Stomach (tissue), 19 donors: ENCODE measurements at places on chromosomes 2 and 18.

DNA sequence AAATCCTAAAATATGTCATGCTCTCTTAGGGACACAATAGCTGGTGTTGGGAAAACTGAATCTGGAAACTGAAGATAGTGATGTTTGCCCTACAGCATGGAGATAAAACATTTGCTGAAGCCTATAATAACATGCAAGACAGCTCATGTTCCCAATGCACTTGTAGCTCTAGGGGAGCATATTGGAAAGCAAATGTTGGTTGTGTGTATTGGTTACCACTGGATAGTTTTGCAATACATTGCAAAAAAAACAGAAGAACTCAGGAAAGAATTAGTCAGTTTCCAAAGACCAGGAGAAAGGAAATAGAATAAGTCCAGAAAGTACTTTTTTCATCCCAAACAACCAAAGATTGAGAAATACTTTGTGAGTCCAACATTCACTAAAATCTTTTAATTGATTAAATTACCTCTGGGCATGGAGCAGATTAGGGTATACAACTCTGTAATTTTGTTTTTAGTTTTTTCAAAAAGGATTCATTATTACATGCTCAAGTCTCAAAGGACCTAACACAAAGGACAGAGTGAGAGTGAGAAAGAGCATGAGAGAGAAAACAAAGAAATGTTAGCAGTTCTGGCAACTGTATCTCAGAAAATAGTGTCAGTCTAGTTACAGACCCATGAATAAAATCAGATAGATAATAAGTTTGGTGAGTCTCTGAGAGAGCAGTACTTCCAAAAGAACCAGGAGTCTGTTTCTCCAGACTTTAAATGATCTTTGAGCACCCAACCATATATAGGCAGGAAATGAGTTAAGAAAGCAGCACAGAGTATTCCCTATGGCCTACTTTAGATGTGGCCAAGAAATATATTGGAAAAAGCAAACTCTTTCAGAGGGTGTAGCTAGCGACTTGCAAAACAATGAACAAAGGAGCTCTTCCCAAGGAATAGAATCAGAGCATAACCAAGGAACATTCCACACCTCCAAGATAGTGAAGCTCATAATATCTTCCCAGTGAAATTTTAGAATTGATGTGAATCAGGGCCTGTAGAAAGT lies 36.6 kb upstream of the COL3A1 start:
- no peaks in the 10 kb centered on the region for H3K27me3 ChIP-seq
- DNase-seq, result no peak
- no peaks in the 10 kb centered on the region for H3K36me3 ChIP-seq

- no peak overlapping the region for H3K27ac ChIP-seq
- no peak overlapping the region for H3K4me3 ChIP-seq
- no peaks in the 10 kb centered on the region for H3K36me3 ChIP-seq
- DNase-seq, result no peak
- H3K4me1 ChIP-seq, result no peaks in the 10 kb centered on the region
Observed at GRCh38 chr18:49690312-49690711, 123.0 kb downstream of the ACAA2 start.

GRCh38 chr2:190410166-190410565 lies 2.0 kb downstream of the MFSD6 start:
- H3K36me3 ChIP-seq, result no peaks in the 10 kb centered on the region
- no peak overlapping the region for H3K4me3 ChIP-seq
- DNase-seq, result no peak

- no peaks in the 10 kb centered on the region for H3K27me3 ChIP-seq
- no peak for DNase-seq
- H3K4me3 ChIP-seq, result no peak overlapping the region
- H3K36me3 ChIP-seq, result no peaks in the 10 kb centered on the region
- no peaks in the 10 kb centered on the region for H3K4me1 ChIP-seq
Observed at GRCh38 chr2:44275927-44276303, 635 bp downstream of the SLC3A1 start.

GRCh38 chr2:86035376-86035882 lies 70.3 kb downstream of the POLR1A start:
- no peak for DNase-seq
- H3K27me3 ChIP-seq, result no peaks in the 10 kb centered on the region
- H3K4me3 ChIP-seq, result no peak overlapping the region
- peak overlapping the region; percentile 70 for H3K27ac ChIP-seq

- DNase-seq, result no peak
- no peaks in the 10 kb centered on the region for H3K4me1 ChIP-seq
- H3K27ac ChIP-seq, result no peak overlapping the region
- H3K36me3 ChIP-seq, result peaks cover 97% of the 10 kb centered on the region
- no peak overlapping the region for H3K4me3 ChIP-seq
Observed at GRCh38 chr2:203446071-203446481, 89.0 kb downstream of the RAPH1 start.

GRCh38 chr2:216560838-216561270 lies 62.2 kb downstream of the RPL37A start:
- DNase-seq, result peak; percentile 80
- H3K27me3 ChIP-seq, result no peaks in the 10 kb centered on the region
- no peaks in the 10 kb centered on the region for H3K4me1 ChIP-seq
- H3K4me3 ChIP-seq, result no peak overlapping the region
- H3K27ac ChIP-seq, result no peak overlapping the region

DNA sequence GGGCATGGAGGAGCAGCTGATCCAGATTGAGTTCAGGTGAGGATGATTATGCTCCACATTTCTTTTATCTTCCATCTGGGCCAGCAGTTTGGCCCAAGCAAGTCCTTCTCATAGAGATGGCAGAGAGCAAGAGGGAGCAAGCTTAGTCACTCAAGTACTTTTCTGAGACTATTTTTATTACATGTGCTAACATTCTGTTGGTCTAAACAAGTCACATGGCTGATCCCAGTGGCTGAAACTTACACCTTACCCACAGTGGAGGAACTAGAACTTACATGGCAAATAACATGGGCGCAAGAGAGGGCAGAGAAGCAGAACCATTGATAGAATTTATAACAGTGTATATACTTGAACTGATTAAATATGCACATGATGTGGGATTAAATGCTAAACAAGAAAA lies 105.7 kb downstream of the KYNU start:
- H3K4me3 ChIP-seq, result no peak overlapping the region
- no peaks in the 10 kb centered on the region for H3K36me3 ChIP-seq
- no peaks in the 10 kb centered on the region for H3K27me3 ChIP-seq
- no peak overlapping the region for H3K27ac ChIP-seq

GRCh38 chr2:222919841-222920526 lies 59.1 kb downstream of the ACSL3 start:
- no peak for DNase-seq
- peaks cover 30% of the 10 kb centered on the region for H3K36me3 ChIP-seq
- no peak overlapping the region for H3K4me3 ChIP-seq

GRCh38 chr18:54672109-54672508 lies 81.1 kb downstream of the DYNAP start:
- no peak overlapping the region for H3K4me3 ChIP-seq
- H3K4me1 ChIP-seq, result no peaks in the 10 kb centered on the region
- H3K36me3 ChIP-seq, result no peaks in the 10 kb centered on the region
- H3K27me3 ChIP-seq, result no peaks in the 10 kb centered on the region

- no peaks in the 10 kb centered on the region for H3K36me3 ChIP-seq
- peak overlapping the region; percentile 14 for H3K27ac ChIP-seq
- H3K27me3 ChIP-seq, result no peaks in the 10 kb centered on the region
- DNase-seq, result no peak
Observed at GRCh38 chr2:207257251-207258250, 91.8 kb upstream of the KLF7 start.

DNA sequence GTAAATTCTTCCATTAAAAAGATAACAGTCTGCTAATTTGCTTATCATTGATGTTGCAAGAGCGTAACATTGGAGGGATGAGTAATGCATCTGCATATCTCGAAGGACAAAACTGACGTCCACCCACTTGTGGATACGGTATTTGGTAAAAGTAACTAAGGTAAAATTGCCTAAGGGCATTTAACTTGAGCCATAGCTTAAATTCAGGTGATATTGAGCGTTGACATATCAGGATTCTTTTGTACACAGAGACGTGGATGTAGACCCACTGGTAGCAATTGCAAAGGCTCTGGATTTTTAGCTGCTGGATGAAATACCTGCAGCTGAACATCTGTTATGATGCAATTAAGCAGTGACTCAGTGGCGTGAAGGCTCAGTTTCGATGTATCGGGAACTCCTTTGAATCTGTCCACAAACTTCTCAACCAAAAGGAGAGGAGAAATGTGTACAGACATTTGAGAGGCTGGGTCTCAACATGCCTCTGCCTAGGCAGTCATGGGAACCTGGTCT lies 119.3 kb downstream of the SPTBN1 start:
- H3K27ac ChIP-seq, result peak overlapping the region; percentile 86
- no peaks in the 10 kb centered on the region for H3K36me3 ChIP-seq
- no peak overlapping the region for H3K4me3 ChIP-seq
- H3K4me1 ChIP-seq, result peaks cover 100% of the 10 kb centered on the region
- H3K27me3 ChIP-seq, result no peaks in the 10 kb centered on the region
- DNase-seq, result no peak

DNA sequence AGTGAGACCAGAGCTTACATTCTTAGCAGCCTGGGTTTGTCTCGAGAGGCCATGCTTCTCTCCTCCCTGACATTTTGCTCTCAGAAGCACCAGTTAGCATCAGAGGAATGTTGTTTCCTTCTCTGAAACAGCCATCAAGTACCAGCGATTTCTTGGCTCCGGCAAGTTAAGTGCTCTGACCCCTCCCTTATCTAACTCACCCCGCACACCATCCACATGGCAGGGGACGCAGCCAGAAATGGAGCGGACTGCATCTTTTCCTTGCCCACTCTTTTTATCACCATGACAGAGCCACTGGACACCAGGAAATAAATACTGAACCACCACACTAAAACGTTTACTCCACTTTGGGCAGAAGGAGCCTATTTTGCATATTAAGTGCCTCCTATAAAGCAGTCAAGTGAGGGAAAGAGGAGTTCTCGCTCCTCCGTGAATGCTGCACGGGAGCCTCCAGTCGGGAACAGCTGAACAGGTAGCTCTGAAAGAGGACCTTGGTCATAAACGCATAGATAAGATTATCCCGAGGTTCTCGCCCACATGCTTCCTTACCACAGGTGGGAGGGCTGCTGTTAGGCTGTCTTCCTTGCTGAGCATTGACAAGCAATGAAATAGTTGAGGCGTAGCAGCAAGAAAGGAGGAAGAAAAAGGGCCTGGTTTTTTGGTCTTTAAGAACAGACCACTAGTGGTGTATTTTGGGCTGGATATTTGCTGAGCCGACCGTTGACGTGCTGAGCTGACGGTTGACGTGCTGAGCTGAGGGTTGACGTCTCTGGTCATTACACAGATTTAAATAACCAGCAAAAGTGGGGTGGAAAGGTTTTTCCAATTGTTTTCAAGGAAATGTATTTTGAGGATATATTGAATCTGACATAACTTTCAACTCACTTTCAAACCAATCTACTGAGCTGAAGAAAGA lies 71.4 kb upstream of the ITGB6 start:
- peak overlapping the region; percentile 42 for H3K4me3 ChIP-seq
- peaks cover 36% of the 10 kb centered on the region for H3K4me1 ChIP-seq
- no peaks in the 10 kb centered on the region for H3K27me3 ChIP-seq
- no peak for DNase-seq
- peaks cover 45% of the 10 kb centered on the region for H3K36me3 ChIP-seq
- H3K27ac ChIP-seq, result peak overlapping the region; percentile 69

DNA sequence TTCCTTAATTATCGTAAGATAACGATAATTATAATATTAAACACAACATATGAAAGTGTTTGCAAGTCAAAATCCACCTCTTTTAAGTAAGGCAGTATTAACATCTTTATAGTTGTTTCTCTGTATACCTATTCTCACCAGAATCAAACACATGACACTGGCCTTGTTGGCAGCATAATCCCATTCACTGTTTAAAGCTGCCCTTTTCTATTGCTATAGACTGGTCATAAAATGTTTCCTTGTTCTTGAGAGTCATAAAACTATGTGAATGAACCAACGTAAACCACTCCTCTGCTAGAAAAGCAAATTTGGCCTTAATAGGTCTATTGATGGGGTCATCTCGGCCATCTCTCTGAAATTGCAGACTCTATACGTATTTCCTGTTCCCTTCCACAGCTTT lies 293.1 kb downstream of the SLC8A1 start:
- H3K4me1 ChIP-seq, result no peaks in the 10 kb centered on the region
- no peak overlapping the region for H3K27ac ChIP-seq
- no peak for DNase-seq
- H3K4me3 ChIP-seq, result no peak overlapping the region

DNA sequence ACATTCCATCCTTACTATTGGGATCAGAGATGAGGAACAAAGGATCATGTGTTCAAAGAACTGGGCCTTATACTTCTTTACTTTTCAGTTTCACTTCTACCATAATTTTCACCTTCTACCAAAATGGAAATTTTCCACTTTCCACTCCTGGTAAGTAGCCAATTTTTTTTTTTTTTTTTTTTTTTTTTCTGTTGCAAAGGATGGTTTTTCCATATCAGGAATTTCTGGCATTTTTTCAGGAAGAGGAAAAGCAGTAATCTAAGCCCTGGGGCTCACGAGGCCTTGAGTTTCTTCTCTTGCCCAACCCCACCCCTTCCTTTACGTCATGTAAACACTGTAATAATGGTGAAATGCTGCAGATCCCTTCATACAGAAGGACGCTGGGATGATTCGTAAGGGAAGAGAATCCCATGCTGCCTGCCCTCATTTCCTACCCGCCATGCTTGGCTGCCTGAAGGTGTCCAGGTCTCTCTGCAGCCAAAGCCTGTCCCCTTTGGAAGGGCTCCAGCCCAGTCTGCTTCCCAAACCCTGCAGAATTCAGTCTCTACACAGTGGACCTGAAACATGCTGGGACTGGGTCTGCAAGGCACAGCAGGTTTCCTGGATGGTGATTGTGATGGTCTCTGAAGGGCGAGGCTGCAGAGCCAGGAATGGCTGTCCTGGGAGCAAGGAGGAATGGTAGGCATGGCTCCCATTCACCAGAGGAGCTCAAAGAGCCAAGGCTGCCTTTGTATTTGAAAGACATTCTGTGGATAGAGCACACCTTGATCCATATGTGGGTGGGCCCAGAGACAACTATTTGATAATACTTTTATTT lies 57.0 kb downstream of the EFR3B start:
- DNase-seq, result no peak
- no peak overlapping the region for H3K4me3 ChIP-seq
- H3K27ac ChIP-seq, result peak overlapping the region; percentile 57
- H3K4me1 ChIP-seq, result peaks cover 6% of the 10 kb centered on the region
- H3K27me3 ChIP-seq, result no peaks in the 10 kb centered on the region

GRCh38 chr18:53458268-53458667 lies 766.2 kb downstream of the MBD2 start:
- no peaks in the 10 kb centered on the region for H3K36me3 ChIP-seq
- no peak overlapping the region for H3K4me3 ChIP-seq
- DNase-seq, result no peak
- no peaks in the 10 kb centered on the region for H3K27me3 ChIP-seq

DNA sequence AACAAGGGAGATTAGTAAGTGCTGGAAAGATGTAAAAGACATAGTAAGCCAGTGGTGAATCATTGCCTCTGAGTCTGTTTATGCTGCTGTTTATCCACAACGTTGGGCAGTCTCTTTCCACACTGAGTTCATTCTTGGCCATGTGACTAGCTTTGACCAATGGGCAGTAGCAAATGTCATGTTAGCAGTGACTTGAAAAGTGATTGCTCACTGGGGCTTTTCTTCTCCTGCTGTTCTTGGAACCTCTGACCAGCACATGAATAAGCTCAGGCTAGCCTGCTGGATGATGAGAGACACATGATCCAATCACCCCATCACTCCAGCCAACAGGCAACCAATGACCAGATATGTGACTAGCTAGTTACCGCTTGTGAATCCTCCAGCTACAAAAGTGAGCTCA lies 360.4 kb downstream of the SLC4A3 start:
- DNase-seq, result no peak
- no peak overlapping the region for H3K27ac ChIP-seq
- H3K4me3 ChIP-seq, result no peak overlapping the region
- no peaks in the 10 kb centered on the region for H3K27me3 ChIP-seq
- H3K4me1 ChIP-seq, result no peaks in the 10 kb centered on the region

- H3K27me3 ChIP-seq, result no peaks in the 10 kb centered on the region
- peak; percentile 72 for DNase-seq
- H3K36me3 ChIP-seq, result peaks cover 80% of the 10 kb centered on the region
- peaks cover 20% of the 10 kb centered on the region for H3K4me1 ChIP-seq
- peak overlapping the region; percentile 84 for H3K27ac ChIP-seq
Observed at GRCh38 chr2:105294844-105295481, 34.6 kb downstream of the TGFBRAP1 start.
